Activated effector memory CD4-positive, alpha-beta T cell treated with anti-CD3 and anti-CD28 coated beads, Interleukin-2, amount 50 U/mL, for 16 hours (primary cell): ENCODE measurements at places on chromosomes 5 and 9.

- DNase-seq, result no peak
Observed at GRCh38 chr5:98227489-98227888, 546.0 kb upstream of the RGMB start.

- no peak for DNase-seq
Observed at GRCh38 chr5:174690271-174690670, 34.1 kb upstream of the MSX2 start.

- DNase-seq, result no peak
Observed at GRCh38 chr5:74293182-74293581, 347.3 kb downstream of the ENC1 start.

DNA sequence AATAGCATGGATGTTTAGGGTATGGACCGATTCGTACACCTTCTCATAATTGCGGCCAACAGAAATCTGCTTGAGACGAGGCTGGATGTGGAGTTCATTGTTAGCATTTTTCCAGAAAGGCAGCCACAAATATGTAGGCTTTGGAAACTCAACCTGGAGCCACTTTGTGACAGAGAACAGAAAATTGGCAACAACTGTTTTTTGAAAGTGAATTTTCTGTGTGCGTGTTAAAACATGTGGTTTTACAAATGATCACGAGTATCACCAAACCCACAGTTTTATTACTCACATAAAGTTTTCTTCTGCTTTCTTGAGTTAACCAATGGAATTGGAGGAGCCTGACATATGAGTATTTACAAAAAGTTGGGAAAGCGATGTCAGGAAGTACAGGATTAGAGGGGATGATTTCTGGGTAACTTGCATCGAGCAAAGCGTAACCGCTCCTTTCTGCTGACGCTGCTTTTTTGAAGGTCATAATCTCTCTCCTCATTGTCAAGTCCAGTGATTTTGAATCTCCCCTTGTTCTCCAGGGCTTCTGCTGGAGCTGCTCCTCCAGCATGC, 138.5 kb upstream of the TAF11L2 start:
- DNase-seq, result no peak

- no peak for DNase-seq
Observed at GRCh38 chr9:102178811-102179210, 440.4 kb upstream of the GRIN3A start.
